GM04504 (cell line): ENCODE measurements at places on chromosomes 13 and 19.

DNA sequence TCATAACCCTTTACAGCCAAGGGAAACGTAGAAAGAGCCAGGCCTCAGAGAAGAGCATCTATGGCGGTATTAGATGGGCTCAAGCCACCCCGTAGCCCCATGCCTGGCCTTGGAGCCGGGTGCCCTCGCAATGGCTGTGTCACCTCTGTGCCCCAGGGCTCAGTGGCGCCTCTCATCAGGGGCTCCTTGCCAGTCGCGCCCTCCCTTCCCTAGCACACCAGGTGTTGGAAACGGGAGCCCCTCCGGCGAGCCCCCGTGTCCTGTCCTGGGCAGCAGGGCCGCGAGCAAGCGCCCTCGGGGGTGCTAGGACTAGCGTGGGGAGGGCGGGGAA, 453 bp downstream of the ZNF256 start:
- no peak for DNase-seq

GRCh38 chr19:23901360-23901759, 13.3 kb upstream of the ZNF726 start:
- DNase-seq: no peak

DNA sequence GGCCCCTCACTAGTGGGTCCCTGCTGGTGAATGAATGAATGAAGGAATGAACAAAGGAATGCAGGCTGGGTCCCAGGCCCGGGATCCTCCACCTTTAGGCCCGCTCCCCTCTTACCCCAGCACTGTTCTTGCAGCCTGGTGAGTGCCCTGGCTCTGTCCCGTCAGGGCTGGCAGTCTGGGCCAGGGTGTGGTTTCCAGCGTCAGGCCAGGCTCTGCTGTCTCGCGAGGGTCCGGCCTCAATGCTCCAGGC, 317 bp downstream of the LYL1 start:
- peak; percentile 22 for DNase-seq

DNA sequence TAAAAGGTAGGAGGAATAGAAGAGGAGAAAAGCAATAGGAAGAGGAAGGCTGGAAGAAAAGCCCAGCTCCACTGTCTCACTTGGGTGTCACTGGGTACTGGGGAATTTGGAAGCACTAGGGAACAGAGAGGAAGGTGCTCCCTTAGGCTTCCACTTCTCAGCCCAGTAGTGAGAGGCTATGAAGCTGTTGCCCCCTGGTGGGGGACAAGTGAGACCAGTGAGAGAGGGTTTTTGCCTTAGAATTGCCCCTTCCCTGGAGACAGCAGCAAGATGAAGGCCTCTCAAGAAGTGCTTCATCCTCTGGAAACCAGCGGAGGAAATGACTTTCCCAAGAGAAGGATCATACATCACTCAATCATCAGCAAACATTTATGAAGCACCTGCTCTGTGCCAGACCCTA, 4.7 kb upstream of the ZNF606 start:
- DNase-seq: no peak

- DNase-seq: no peak
Measured at GRCh38 chr13:90793261-90793820, 554.1 kb upstream of the MIR17HG start.
